ENCODE measurements at places on chromosomes 1 and 21.

DNA sequence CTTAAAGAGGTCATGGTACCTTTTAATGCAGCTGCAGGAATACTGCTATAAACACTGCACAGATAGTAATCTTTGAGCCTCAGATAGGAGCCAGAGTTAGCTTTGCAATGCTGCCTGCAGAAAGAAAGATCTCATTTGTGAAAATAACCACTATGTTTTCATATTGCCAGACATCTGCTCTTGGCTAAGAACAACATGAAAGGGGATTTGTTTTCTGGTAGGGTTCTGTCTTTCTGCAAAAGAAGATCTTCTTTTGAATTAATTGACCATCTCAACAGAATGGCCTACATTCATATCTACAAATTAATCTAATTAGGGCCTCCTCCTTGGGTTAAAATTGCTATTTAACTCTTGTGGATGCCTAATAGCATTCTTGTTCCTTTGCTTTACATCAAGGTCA lies 177.6 kb upstream of the DPYD start:
- no peak for DNase-seq

GRCh38 chr1:16101623-16102022 lies 28.2 kb upstream of the FAM131C start:
- DNase-seq: no peak

DNA sequence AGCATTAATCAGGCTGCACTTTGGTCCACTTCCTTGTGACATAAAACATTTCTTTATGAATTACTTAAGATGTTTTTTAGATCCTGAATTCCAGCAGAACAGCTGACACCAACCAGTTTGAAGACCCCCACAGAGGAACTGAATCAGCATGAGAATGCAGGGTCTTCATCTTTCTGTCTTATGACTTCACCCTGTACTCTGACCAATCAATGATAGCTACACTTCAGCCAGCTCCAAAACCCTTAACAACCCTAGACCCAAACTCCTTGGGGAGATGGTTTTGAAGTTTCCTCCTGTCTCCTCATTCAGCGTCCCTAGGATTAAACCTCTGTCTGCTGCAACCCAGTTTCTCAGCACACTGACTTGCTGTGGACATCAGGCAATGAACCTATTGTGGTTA lies 175.0 kb downstream of the CTH start:
- DNase-seq: no peak

GRCh38 chr1:60583696-60584095 lies 498.7 kb upstream of the NFIA start:
- no peak for DNase-seq

GRCh38 chr21:32566741-32567389 lies 18.5 kb downstream of the TCP10L start:
- DNase-seq: no peak

- DNase-seq: no peak
Observed at GRCh38 chr1:44853201-44853600, 10.1 kb upstream of the PTCH2 start.

DNA sequence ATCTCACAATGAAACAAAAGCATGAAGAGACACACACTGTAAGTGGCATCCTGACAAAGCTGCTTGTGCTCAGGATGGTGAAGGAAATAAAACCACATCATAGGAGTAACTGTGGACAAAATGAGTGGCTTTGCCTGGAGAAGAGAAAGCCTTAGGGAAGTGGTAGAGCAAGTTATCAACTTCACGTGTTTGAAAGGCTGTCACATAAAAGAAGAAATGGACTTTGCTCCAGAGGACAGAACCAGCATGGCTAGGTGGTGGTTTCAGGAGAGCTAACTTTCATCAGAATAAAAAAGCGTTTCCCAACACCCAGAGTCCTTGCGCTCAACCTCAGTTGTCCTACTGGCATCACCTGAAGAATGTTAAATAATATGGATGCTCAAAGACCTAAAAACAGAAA lies 139.9 kb downstream of the SETD4 start:
- DNase-seq: no peak

- no peak for DNase-seq
Observed at GRCh38 chr1:114232691-114233090, 79.0 kb upstream of the SYT6 start.

DNA sequence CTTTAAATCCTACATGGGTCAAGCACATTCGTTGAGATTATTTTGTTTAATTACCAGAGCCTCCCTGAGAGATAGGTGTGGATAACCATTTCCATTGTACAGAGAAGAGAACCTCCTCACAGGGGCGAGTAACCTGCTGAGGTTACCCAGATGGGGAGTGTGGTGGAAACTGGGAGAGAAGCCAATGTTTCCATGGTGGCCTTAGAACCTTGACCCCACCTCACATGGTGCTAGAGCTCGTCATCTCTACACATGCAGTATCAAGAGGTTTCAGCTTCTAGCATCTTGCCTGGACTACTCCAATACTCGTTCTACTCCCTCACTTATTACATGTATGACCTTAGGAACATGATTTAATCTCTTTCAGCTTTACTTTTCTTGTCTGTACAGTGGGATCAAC lies 4.8 kb downstream of the REG4 start:
- no peak for DNase-seq

DNA sequence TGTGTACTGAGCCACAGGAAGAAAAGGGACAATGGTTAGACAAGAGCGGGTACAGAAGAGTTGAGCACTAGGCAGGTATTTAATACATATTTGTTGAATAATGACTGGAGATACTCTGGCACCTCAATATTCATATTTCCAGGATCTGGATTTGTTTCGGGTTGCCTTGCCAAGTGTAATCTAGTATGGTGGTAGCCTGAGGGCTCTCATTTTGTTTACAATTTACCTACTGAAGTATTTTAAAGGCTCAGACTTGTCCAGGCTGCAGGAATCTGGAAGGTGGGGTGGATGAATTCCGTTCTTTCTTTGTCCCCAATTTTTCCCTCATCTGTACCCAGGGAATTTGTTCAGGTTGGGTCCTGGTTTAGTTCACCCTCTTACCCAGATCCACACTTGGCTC lies 95.0 kb downstream of the CACHD1 start:
- DNase-seq: no peak

- no peak for DNase-seq
Observed at GRCh38 chr1:233635765-233636502, 22.0 kb downstream of the KCNK1 start.

DNA sequence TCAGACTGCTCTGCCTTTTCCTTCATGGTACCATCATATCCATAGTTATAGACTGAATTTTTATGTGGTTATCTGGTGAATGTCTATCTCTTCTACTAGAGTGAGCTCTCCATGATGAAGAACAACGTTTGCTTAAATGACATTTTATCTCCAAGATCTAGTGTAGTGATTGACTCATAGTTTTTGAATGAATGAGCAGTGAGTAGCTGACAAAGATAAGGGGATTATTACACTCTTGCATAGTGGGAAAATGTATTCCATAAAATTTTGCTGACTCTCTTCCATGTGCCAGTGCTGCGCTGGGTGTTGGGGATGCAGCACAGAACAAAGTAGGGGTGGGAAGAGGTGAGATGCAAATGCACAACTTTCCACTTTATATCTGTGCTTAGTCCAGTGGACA lies 147.7 kb downstream of the TGFB2 start:
- no peak for DNase-seq

GRCh38 chr21:40936771-40937261 lies 89.9 kb upstream of the DSCAM start:
- no peak for DNase-seq

- DNase-seq: no peak
Observed at GRCh38 chr1:167774710-167775109, 52.9 kb downstream of the MPZL1 start.

- no peak for DNase-seq
Observed at GRCh38 chr1:236502579-236502971, 21.2 kb upstream of the LGALS8 start.

DNA sequence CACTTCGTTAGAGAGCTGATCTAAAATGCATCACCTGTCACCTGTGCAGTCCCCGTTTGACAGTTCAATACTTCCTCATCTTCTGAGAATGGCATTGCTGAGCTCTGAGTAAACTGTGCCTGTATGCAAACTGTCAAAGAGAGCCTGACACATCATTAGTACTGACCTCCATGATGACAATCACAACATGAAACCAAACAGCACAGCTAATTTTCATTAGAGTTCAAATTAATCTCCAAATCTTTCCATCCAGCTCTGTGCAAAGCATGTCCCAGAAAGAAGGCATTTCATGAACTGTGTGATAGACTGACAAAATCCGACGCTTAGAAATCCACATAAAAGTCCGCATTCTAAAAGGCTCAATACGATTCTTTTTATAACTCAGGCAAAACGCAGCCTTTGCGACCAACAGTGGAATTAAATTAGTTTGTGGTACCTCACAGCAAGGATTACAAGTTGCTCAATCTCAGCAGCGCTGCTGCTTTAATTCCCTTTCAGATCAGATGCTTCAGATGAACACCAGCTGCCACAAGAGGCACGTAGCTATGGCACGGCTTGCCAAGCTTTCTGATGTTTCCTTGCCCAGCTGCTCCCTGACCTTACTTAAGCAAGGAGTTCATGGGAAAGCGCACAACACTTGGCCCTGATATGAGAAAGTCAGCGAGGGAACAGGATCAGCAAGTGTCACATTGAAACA lies 765.5 kb upstream of the PRMT6 start:
- DNase-seq: no peak

- DNase-seq: no peak
Observed at GRCh38 chr21:14762734-14763694, 216.9 kb upstream of the SAMSN1 start.

DNA sequence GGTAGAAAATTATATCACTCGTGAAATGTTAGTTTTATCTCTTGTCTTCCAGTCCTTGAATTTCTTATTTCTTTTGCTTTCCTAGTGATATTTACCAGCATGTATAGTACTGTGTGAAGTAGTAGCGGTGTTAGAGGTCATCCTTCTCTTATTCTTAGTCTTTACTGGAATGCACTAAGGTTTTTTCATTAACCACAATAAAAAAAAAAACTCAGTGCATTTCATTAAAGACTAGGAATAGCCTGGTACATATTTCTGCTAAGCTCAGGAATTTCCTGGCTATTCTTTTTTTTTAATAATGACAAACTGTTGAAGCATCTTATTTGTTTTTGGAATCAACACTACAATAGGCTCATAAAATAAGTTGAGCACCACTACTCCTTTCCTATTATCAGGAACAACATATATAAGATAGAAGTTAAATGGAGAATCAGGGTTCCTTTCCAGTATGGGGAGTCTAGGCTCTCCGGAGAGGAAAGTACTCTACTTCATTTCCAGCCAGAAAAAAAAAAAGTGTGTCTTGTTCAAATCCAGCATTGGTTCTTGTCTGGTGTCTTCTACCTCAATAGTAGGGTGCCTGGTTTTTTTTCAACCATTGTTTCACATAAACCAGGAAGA lies 60.0 kb downstream of the TNFSF18 start:
- DNase-seq: no peak

GRCh38 chr1:2820731-2821372 lies 19.4 kb upstream of the TTC34 start:
- DNase-seq: no peak

DNA sequence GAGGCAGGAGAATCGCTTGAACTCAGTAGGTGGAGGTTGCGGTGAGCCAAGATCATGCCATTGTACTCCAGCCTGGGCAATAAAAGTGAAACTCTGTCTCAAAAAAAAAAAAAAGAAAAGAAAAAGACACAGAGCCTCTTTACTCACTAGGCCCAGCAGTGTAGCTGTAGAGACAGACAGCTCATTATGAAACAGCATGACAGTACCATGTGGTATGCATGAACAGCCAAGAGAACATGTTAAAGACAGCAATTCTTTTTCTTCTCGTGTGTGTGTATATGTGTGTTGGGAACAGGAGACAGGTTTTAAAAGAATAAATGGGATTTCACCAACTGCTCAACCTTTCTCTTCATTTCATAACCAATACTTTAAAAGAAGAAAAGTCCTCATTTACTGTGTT lies 118.8 kb downstream of the PIK3R3 start:
- DNase-seq: no peak

DNA sequence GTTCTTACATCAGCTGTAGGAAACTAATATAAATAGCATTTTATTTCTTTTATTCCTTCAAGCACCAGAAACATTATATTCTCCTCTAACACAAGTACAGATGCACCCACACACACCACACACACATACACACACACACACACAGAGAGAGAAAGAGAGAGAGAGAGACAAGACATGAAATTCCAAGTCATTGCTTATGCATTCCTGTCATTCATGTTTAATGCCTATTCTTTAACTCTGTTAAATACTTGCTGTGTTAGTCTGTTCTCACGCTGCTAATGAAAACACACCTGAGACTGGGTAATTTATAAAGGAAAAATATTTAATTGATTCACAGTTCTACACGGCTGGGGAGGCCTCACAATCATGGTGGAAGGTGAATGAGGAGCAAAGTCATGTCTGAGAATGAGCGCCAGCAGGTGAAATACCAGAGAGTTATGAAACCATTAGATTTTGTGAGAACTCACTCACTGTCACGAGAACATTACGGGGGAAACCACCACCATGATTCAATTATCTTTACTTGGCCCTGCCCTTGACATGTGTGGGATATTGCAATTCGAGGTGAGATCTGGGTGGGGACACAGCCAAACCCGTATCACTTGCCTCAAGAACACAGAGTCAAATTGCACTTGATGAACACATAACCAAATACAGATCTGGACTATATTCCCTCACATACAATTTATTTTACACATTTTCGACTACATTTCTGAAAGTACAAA lies 1058.1 kb upstream of the TMPRSS15 start:
- no peak for DNase-seq

DNA sequence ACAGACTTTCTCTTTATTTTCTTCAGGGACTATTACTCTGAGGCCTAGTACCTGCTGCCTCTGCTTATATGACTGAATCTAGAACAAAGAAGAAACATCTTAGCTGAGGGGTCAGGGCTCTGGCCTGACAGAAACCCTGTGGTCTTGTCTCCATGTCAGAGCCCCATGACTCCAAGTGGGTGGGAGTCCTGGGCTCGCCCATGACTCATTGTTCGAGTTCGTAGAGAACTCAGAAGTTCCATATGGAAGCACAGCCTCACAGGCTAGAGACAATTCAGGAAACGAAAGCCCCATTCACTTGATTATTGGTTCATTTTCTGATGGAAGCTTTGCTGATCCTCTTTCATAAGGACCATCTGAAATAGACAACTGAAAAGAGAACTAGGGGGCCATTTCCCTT lies 73.2 kb downstream of the CD58 start:
- DNase-seq: no peak

DNA sequence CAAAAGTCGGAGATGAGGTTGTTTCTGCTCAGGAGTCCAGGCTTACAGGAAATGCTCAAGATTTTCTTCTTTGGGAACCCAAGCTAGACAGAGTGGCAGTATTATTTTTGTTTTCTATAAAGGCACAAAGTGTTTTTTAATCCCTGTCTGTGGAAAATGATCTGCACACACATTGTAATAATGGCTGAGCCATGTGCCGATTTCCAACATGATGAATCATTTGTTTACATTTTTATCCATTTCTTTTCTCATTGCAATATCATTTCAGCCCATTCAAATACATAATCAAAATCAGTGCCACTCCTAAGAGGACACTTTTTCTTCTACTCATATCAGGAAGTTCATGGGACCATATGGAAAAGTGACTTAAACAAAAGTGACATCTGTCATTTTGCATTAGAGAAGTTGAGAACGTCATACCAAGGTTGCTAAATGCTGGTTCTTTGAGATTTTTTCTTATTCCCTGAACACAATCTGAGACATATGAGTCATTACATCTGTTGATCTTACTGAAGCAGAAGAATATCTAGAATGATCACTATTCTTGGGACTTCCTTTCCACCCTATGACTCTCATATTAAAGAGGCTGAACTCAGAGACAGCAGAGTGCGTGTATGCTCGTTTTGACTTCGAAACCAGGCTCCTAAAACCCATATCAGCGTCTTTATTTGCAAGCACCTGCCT lies 44.9 kb downstream of the ACTA1 start:
- no peak for DNase-seq

Measured in GOT3 (cell line).